ENCODE measurements at places on chromosomes 4 and X.

GRCh38 chr4:75717408-75717807 lies 7.0 kb upstream of the USO1 start:
- no peak for DNase-seq

GRCh38 chr4:176286728-176287127 lies 17.7 kb upstream of the ASB5 start:
- DNase-seq: no peak

- peak; percentile 94 for DNase-seq
Observed at GRCh38 chr4:6272863-6273660, 3.4 kb downstream of the WFS1 start.

- no peak for DNase-seq
Observed at GRCh38 chrX:29295987-29296680, 708.9 kb downstream of the IL1RAPL1 start.

DNA sequence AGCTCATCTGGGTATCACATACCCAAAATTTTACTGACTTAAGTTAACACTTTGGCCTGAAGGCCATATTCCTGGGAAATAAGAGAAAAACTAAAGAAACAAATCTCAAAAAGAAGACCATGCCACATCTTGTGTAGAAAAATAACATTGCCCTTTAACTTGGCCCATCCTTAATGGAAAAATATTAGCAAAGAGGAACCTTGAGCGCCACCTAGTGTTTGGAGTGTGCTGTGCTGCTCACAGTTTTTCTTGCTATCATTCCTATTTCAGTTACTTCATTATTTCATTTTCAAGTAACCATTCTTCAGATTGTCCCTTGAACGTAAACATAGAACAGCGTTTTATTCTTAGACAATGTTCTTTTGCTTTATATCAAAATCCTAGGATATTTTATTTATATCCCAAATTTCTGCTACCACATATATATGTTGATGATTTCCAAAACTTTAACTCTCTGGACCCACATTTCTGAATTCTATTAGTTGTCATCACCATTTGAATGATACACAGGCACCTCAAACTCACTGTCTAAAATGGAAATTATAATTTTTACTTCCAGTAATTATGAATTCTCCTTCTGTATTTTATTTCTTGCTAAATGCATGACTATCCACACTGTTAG lies 999.0 kb upstream of the ADGRL3 start:
- DNase-seq: peak; percentile 39

- no peak for DNase-seq
Observed at GRCh38 chr4:145860446-145860845, 78.2 kb downstream of the ZNF827 start.

- DNase-seq: peak; percentile 30
Observed at GRCh38 chr4:141853091-141853764, 216.8 kb downstream of the IL15 start.

DNA sequence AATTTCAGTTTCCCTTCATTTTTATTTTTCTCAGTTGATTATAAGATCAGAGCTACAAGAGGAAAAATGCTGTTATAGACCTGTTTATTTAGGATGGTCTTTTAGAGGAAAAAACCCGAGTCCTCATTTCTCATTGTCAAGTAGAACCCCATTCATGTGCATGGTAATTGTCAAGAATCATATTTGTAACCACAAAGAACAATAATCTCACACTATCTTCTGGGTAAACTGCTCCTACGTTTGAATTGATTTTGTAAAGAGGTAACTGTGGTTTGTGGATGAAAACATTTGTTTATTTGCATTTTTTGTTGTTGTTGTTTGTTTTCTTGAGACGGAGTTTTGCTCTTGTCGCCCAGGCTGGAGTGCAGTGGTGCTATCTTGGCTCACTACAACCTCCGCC lies 23.8 kb downstream of the RAPGEF2 start:
- no peak for DNase-seq

DNA sequence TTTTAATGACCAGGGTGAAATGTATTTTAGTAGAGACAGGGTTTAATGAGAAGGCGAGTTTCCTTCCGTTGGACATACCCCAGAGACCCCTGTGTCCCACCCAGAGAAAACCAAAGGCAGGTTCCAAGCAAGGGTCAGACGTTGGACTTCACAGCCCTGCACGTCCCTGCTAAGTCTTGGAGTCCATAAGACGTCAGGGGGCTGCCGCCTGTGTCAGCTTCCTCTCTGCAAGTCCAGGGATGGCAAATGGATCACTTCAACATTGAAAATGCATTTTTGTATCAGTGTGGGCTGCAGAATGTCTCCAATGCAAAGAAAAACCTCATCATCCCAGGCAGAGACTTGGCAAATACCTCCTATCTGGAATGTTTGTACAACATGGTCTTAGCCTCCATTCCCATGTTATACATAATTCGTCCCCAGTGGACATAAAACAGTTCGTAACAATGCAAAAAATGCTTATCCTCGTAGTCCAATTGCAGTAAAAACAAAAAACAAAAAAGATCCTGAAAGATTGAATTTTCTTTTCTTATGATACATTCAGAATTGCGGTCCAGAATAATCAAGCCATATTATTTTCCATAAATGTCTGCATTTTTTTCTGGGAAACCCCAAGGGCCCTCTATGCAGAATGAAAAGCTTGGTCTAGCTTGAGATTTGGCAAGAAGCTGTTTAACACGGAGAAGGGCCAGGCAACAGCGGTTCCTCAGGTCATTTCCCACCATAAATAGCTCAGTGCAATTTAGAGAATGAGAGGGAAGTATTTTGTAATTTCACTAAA lies 190.9 kb downstream of the SHOX start:
- no peak for DNase-seq

- peak; percentile 84 for DNase-seq
Observed at GRCh38 chrX:13463608-13464007, 105.8 kb upstream of the EGFL6 start.

DNA sequence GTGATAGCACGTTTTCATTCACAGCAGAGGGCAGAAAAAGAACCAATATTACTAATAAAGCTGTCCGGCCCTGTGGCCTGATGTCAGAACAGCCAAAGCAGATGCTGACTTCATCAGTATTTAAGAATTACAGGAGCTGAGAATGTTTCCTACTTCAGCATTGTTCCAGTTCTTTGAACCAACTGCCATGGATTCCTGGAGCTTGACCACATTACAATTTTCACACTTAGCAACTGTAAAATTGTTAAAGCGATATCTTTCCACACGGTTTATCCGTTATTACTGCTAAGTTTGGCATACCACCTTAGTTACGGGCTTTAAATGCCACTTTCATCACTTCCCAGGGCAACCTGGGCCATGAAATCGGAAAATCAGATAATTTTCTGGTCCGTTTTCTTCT lies 118.2 kb downstream of the EPHA5 start:
- no peak for DNase-seq

DNA sequence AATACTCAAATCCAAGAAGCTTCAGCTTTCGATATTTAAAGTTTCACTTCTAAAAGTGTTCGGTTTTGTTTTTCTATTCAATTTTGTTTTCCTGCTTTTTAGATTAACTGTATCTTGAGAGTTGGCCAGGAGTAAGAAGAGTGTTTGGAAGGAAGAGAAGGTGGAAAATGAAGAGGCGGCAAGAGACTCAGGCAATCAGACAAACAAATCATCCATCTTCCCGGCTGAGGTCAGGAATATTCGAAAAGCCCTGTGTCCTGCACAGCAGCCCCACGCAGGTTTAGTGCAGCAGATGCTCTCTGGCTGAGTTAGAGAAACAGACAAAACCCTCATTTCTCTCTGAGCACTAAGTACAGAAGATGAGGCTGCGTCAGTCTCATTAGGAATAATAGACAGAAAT lies 330.3 kb upstream of the NOCT start:
- DNase-seq: no peak

- no peak for DNase-seq
Observed at GRCh38 chr4:126738926-126739325, 893.8 kb upstream of the INTU start.
